ENCODE measurements at places on chromosomes 2 and 18.

- no peak for DNase-seq
Observed at GRCh38 chr2:19577723-19578122, 219.3 kb upstream of the OSR1 start.

- no peak for DNase-seq
Observed at GRCh38 chr18:9081940-9082339, 20.6 kb upstream of the NDUFV2 start.

GRCh38 chr18:7164323-7165004 lies 46.9 kb upstream of the LAMA1 start:
- no peak for DNase-seq

GRCh38 chr2:241064802-241065354 lies 37.2 kb downstream of the MTERF4 start:
- no peak for DNase-seq

- no peak for DNase-seq
Observed at GRCh38 chr2:26325851-26326250, 20.1 kb upstream of the SELENOI start.

DNA sequence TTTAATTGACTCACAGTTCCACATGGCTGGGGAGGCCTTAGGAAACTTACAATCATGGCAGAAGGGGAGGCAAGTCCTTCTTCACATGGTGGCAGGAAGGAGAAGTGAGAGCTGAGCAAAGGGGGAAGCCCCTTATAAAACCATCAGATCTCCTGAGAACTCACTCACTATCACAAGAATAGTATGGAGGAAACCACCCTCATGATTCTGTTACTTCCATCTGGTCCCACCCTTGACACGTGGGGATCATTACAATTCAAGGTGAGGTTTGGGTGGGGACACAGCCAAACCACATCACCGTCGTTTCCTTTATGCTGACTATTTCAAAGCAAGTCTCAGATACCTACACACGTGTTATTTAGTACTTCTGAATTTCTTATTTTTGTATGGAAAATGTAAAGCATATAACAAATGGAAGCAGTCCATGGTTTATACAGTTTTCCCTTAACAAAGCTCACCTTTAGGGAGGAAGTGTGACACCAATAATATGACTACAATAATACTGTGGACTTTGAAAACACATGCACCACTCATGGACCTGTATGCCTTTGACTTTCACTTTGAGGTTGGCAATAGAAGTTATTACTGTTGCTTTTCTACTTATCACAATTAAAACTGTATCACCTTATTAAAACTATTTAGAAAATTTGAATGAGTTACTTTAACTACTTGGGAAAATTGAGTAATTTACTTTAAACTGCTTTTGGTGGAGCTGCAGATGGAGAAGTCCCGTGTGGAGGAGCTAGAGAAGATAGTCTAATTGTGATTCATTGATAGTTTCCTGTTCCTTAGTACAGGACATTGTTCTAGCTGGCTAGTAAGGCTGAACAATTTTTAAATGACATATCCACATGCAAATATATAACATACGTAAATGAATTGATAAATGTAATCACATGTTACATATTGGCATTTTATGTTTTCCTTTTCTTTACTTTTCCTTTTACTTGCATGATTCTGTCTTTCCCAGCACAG lies 37.3 kb downstream of the MTCL1 start:
- DNase-seq, result no peak
